ENCODE measurements at places on chromosomes 2 and 18.

- DNase-seq: peak; percentile 84
Measured at GRCh38 chr2:120396861-120397811, 51.2 kb downstream of the INHBB start.

DNA sequence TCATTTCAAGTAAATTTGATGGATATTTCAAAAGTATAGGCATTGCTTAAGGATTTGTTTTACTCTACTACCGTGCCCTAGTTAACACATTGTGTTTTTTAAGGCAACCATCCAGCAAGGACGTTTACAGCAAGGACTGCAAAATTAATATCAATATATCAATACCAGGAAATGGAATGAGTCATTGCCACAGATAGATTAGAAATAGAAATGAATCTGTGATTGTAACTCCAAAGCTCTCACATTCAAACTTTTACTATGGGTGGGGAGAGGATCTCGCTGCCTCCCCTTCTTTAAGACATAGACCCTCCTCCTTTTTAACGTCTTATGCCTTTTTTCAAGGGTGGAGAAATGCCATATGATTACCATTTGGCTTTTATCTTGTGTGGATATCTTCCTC, 3.8 kb downstream of the CD28 start:
- DNase-seq: no peak

GRCh38 chr2:9097239-9097638, 93.8 kb upstream of the MBOAT2 start:
- no peak for DNase-seq

GRCh38 chr2:160246356-160246755, 46.3 kb upstream of the ITGB6 start:
- DNase-seq: peak; percentile 48

GRCh38 chr2:204258890-204259289, 286.4 kb upstream of the PARD3B start:
- no peak for DNase-seq

DNA sequence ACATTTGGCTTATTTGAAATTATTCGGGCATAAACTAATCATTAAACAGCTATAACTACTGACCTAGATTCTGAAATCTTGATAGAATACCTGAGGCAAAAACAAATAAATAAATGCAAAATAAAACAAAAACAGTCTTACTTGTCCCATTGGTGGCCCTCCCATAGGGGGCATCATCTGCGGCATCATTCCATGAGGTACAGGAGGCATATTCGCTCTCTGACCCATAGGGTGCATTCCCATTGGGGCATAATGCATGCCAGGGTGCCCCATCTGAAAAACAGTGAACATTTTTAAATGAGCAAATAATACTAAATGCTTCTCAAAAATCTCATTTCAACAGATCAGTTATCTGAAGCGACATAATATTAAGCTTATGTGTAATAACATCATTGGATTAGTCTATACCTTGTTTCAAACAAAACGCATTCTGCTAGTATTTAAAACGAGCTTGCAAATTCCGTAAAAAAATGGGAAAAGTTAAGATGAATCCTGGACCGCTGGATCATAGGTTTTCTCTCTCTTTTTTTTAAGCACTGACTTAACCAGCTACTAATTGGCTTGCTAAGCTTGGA, 1.3 kb downstream of the PRPF40A start:
- peak; percentile 80 for DNase-seq
